ENCODE measurements at places on chromosomes 2 and 18.
A peak's percentile ranks its signal among the peaks of the same experiment; 100 is the strongest.

GRCh38 chr18:68694316-68694715 is 20.6 kb downstream of the TMX3 start:
- DNase-seq = no peak

DNA sequence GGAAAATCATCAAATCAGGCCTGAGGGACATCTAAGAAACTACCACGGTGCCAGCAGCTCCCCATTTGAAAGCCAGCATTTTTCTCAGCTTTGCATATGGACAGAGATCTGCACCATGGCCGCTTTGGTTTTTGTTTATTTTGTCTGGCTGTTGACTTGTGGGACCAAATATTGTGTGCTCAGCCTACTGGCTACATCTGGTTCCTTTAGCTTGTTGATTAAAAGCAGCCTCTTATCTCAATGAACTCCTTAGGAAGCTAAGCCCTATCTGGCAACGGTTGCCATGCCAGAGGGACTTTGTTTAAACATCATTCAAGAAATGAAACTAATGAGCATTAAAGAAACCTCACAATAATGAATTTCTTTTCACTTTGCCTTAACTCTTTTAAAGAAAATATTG is 32.4 kb upstream of the CCDC150 start:
- no peak for DNase-seq

GRCh38 chr18:21180588-21180987 is 61.4 kb upstream of the GREB1L start:
- no peak for DNase-seq

DNA sequence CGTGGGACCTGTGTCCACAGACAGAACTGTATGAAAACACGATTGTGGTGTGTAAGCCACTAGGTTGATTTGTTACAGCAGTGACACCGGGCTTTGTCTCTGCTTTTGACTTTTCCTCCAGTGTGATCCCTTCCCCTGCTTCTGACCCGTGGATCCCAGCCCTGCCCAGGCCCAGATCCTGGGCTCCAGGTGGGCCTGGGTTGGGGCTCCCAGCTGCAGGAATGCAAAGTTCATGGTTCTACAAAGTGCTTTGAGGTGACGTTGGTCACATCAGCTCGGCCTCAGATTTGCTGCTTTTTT is 26.8 kb downstream of the HPCAL1 start:
- DNase-seq = no peak

- DNase-seq = no peak
These were observed 471.0 kb upstream of the CDH2 start for GRCh38 chr18:28647961-28648360.

GRCh38 chr18:22253156-22253555 is 83.8 kb downstream of the GATA6 start:
- DNase-seq = no peak

DNA sequence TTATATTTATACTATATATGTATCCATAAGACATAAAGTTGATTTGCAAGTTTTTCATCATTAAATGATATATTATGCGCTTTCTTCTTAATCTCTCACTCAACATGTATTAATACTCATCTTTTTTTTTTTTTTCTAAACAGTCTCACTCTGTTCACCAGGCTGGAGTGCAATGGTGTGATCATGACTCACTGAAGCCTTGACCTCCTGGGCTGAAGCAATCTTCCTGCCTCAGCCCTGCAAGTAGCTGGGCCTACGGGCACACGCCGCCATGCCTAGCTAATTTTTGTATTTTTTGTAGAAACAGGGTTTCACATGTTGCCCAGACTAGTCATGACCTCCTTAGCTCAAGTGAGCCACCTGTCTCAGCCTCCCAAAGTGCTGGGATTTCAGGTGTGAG is 51.4 kb upstream of the MAP4K3 start:
- DNase-seq = no peak

GRCh38 chr2:118661179-118661578 is 186.3 kb downstream of the EN1 start:
- DNase-seq = no peak

- DNase-seq = no peak
These were observed 39.5 kb downstream of the VWC2L start for GRCh38 chr2:214450118-214450894.

GRCh38 chr2:85611217-85611704 is 605 bp downstream of the C2orf68 start:
- DNase-seq = no peak

DNA sequence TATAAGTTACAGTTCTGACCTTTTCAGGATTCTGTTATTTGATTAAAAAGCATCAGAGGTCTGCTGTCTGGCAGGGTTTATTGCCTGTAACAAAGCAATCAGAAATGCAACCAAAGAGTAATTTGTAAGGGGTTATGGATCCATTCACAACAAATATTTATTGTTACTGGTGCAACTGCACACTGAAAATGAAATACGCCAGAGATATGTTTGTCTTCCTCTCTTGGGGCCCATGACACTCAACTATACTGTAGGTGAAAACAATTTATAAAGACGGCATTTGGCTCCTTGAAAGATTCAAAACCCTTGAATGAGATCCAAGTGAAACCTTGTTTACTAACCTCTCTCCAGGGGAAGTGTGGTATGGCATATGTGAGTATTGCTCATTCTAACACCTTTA is 452.2 kb downstream of the MBD2 start:
- no peak for DNase-seq

DNA sequence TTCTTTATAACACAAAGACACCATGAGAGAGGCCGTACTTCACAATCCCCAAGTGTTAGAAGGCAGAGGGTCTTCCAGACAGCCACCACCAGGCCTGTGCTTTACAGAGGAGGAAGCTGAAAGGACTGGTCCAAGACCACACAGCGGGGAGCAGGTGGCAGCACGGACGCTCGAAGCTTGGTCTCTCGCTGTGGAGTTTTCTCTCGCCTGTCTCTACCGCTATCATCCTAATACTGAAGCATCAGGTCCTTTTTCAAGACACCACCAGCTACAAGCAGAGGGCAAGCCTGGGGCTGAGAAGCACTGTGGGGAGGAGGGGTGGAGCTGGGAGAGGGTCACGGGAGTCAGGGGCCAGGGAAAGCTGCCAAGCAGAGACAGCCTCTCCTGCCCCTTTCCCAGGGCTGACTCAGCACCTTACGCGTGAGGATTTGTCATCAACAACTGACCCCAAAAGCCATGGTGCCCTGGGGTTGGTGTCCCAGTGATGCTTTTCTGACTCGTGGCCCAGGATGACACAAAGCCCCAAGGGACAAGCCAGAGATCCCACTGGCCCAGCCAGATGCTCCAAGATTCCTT is 31.9 kb upstream of the FOSL2 start:
- DNase-seq = no peak

- peak; percentile 22 for DNase-seq
These were observed 430.4 kb downstream of the LPIN1 start for GRCh38 chr2:12176623-12177454.

DNA sequence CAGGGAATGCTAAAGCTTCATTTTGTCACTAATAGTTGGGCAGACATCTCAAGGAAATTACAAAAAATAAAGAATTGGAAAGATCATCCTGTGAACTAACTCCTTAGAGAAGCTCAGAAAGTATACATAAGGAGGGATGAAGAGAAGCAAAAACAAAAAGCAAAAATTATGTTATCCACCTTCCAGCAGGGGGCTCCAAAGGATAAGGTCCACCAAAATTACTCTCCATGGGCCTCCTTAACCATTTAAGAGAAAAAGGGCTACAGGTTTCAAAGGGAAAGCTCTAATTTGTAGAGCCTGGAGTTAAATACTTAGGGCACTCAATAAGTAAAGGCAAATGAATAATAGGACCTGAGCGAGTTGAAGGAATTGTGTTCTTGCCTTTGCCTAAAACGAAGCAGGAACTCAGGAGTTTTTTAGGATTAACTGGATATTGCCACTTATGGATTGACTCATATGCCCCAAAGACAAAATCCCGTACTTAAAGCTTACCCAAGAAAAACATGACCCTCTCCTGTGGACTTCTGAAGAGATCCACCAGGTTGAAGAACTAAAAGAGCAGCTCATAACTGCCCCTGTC is 1167.9 kb downstream of the DSC3 start:
- DNase-seq = no peak

GRCh38 chr2:186862869-186863709 is 14.1 kb upstream of the ZSWIM2 start:
- no peak for DNase-seq

GRCh38 chr2:121196132-121196848 is 88.7 kb downstream of the TFCP2L1 start:
- DNase-seq = no peak

GRCh38 chr18:9874728-9875127 is 11.0 kb upstream of the TXNDC2 start:
- DNase-seq = no peak

- no peak for DNase-seq
These were observed 1.7 kb downstream of the EN1 start for GRCh38 chr2:118845522-118846441.

GRCh38 chr2:39725401-39725800 is 53.7 kb downstream of the THUMPD2 start:
- DNase-seq = no peak

GRCh38 chr18:3886575-3887322 is 436.8 kb downstream of the TGIF1 start:
- DNase-seq = no peak

DNA sequence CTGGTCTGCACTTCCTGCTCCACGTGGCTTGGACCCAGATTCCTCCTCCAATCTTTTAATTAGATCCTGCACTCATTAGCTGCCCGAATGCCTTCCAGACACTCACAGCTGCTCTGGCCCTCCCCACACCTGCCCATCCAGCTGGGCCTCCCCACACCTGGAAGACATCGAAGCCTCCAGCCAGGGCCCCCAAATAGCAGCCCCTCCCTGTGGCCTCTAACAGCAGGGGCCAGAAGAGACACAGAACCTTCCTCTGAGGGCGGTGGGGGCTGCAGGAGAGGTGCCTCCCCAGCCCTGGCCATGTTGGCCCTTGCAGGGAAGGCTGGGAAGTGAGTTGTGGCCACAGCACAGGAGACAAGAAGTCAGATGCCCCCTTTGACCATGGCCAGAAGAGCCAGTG is 252.8 kb downstream of the DYSF start:
- DNase-seq = no peak

GRCh38 chr2:209422191-209422754 is 1.6 kb upstream of the MAP2 start:
- no peak for DNase-seq

DNA sequence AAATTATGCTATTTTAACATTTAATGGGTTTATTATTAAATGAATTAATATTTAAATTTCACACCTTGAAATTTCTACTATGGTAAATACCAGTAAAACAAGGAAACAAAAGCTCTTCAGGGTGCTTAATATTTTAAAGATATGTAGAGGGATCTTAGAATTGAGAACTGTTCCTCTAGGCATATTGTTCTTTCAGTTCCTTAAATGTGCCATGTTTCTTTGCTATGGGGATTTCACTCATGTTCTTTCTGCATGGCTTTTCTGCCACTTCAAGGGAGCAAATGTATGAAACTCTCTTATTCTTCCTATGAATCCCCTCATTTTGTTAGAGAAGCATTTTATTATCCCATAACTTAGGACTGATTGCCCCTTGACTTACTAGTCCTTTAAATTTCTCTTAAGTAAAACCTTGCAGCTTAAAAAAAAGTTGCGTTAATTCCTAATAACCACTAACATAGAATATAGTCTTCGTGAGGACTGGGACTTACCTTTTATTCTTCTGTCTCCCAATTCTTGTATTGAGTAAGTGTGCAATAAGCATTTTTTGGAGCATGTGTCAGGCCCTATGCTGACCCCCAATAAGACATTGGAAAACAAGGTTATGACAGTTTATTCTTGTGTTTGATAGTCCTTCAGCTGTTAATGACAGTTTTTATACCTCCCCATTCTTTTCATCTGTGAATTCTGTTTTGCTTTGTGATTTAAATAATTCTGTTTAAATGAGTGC is 95.7 kb downstream of the BIRC6 start:
- no peak for DNase-seq

GRCh38 chr2:212135739-212136138 is 402.9 kb downstream of the ERBB4 start:
- DNase-seq = no peak

DNA sequence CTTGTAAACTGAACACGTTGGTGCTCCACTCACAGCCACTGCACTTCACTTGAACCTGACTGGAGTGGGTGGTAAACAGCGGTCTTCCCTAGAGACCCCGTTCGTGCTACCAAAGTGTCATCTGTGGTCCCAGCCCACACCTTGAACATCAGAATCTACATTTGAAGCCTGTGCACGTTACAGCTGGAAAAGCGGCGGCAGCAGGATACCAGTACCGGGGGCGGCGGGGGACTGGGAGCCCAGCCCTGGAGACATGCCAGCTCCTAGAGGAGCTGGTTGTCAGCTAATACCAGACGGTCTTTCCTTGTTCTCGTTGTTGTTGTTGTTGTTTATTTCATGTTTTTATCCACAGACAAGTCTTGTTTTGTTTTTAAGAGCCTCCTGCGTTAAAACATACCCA is 156.7 kb downstream of the WDSUB1 start:
- no peak for DNase-seq

DNA sequence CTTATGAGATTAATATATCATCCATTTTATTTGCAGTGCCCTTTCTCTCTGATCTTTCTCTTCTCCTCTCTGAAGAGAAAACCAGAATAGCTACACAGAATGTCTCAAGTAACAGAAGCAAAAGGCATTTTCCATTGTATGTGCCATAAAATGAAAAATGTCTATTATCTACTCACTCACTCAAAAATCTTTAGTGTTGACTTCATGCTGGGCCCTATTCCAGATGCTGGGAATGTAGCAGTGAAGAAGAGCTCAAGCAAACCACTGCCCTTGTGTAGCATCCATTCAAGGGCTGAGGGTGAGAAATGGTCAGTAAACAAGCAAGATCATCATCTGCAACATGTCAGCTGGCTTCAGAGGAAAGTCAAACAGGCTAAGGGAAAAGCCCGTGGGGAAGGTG is 427.7 kb downstream of the METTL4 start:
- no peak for DNase-seq

- no peak for DNase-seq
These were observed 91.4 kb upstream of the TACR1 start for GRCh38 chr2:75290600-75291150.

- DNase-seq = no peak
These were observed 59.1 kb downstream of the CDC42EP3 start for GRCh38 chr2:37612382-37612781.

GRCh38 chr2:238920601-238921001 is 72.7 kb downstream of the TWIST2 start:
- DNase-seq = no peak

DNA sequence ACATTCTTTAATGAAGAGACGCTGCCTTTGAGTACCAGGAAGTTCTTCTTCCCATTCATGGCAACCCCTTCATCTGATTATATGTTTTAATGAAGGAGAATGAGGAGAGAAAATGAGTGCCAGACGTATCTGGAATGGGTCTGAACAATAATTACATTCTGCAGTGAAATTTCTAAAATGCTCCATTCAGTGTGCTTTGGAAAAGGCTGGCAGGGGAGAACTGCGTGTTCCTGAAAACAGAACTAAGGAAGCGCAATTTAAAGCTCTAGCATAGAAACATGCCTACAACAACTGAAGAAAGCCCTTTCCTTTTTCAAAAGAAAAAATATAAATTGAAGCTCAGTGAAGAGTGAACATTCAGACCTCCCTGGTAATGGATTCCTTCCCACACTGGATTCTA is 58.8 kb downstream of the BOD1L2 start:
- DNase-seq = no peak

GRCh38 chr2:101972621-101973434 is 18.9 kb upstream of the IL1R2 start:
- DNase-seq = no peak

Measured in CD4-positive, alpha-beta T cell treated with Interleukin-2 at 100 ng/mL for 4 hours (primary cell).